ENCODE measurements at places on chromosomes 1 and 21. TPM values are rescaled to one million over a fixed set of nuclear protein-coding genes. Genes with fewer than 3 reads are reported as not detected.

Gene PTCH2
- total RNA-seq: 2.6 TPM

DNA sequence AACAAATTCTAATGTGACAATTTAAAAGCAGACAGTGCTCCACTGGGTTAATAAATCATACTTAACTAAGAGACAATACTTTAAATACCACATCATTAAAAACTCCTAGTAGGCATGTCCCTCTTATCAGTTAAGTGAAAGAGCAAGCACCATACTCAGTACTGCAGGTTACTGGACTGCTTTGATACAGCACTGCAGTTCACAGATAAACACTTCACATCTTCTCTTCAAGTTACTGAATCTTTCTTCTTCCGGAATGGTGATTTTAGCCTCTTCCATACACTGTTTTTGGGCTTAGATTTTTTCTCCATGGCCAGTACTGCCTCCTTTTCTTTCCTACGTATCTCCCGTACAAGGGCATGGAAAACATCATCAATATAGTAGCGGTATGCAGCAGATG is 11.0 kb downstream of the RIT1 start:
- DNase-seq: no peak
- H3K27ac ChIP-seq: no peak overlapping the region
- H3K4me3 ChIP-seq: no peak overlapping the region
- peaks cover 63% of the 10 kb centered on the region for H3K36me3 ChIP-seq
- H3K4me1 ChIP-seq: no peaks in the 10 kb centered on the region

- no peak overlapping the region for H3K4me3 ChIP-seq
- no peaks in the 10 kb centered on the region for H3K36me3 ChIP-seq
- H3K27ac ChIP-seq: no peak overlapping the region
- no peak for DNase-seq
Measured at GRCh38 chr1:47694011-47694890, 256.4 kb downstream of the FOXD2 start.

DNA sequence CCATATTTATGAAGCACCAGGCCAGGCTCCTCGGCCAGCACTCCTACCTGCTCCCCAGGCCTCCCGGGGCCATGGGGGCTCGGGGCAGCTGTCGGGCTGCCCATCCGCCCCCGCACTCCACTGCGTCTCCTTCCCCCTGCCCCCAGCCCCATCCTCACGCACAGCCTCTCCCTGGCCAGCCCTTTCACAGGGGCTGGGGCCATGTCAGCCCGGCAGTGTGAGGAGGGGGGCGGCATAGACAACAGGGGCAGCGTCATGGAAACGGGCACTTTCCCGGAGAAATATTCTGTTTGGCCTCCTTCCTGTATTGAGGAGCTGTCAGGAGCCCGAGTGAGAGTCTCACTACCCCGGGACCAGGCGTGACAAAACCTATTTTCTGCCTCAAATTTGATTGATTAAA is 87.3 kb downstream of the CASZ1 start:
- H3K27me3 ChIP-seq: peaks cover 8% of the 10 kb centered on the region
- H3K27ac ChIP-seq: no peak overlapping the region
- H3K4me1 ChIP-seq: peaks cover 40% of the 10 kb centered on the region
- H3K36me3 ChIP-seq: no peaks in the 10 kb centered on the region

Gene ELF3
- total RNA-seq: 1.2 TPM

DNA sequence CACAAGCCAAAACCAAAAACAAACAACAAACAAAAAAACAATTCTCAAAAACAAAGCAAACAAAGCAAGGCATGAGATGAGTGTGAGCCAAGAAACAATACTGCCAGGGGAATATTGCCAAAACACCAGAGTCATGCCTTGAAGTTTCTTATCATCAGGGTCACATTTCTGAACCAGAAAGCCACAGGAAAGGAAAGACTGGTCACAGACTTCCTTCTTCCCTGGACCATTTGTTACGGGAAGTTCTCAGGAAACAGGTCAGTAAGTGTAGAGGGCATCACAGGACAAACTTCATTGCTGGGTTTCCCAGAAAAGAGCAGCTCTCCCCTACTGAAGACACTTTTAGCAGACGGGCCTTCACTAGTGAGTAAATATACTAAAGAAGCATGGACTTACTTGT is 191.2 kb downstream of the GABPA start:
- H3K4me1 ChIP-seq: peaks cover 25% of the 10 kb centered on the region
- no peak overlapping the region for H3K4me3 ChIP-seq
- H3K36me3 ChIP-seq: no peaks in the 10 kb centered on the region
- no peak for DNase-seq

DNA sequence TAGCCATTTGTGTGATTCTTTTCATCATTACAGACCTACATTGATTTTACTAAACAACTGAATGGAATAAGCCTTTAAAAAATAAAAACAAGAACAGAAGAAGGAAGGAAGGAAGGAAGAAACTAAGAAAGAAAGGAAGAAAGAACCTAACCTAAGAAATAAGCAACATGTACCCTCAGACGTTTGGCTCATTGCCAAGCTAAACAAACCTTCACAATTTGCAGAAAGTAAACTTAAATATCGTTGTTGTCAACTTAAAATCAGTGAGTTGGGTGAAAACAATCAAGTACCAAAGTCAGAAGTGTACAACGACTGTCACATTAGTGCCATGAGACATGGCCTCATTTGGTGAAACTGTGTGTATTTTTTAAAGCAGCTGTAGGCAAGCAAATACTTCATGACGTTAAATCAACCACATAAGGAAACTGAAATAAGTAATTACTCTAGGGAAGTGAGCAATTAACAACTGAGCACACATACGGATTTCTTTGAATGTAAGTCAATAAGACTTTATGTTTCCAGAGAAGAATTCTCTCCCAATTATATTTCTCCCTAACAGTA is 313.1 kb upstream of the TMPRSS15 start:
- DNase-seq: no peak
- no peaks in the 10 kb centered on the region for H3K36me3 ChIP-seq
- no peak overlapping the region for H3K4me3 ChIP-seq
- H3K4me1 ChIP-seq: no peaks in the 10 kb centered on the region

- peaks cover 15% of the 10 kb centered on the region for H3K4me1 ChIP-seq
- H3K36me3 ChIP-seq: no peaks in the 10 kb centered on the region
- no peak overlapping the region for H3K4me3 ChIP-seq
- no peaks in the 10 kb centered on the region for H3K27me3 ChIP-seq
- H3K27ac ChIP-seq: no peak overlapping the region
Measured at GRCh38 chr21:31176080-31176551, 137.8 kb upstream of the KRTAP19-8 start.

Gene GNB1
- total RNA-seq: 124 TPM

Gene PRAMEF17
- total RNA-seq: not detected

Gene AMY2B
- 60.2 TPM for total RNA-seq
